A549 treated with dexamethasone at 1 μM for 4 hours (cell line): ENCODE measurements at places on chromosomes 3 and 15. TPM values are rescaled to one million over a fixed set of nuclear protein-coding genes. Genes with fewer than 3 reads are reported as not detected.

C2CD4A gene
- 0.11 to 0.14 TPM (median 0.12 TPM) in 5 replicates for total RNA-seq

BTLA gene
- total RNA-seq: 0.14 TPM in 1 of 5 replicates, not detected in the others

SPSB4 gene
- total RNA-seq: 0.10 to 0.25 TPM (median 0.16 TPM) in 5 replicates

NPAP1 gene
- total RNA-seq: not detected in 5 replicates

NANOGP8 gene
- not detected in 5 replicates for total RNA-seq
